ENCODE measurements at places on chromosomes 11 and 22. TPM values are rescaled to one million over a fixed set of nuclear protein-coding genes. Genes with fewer than 3 reads are reported as not detected.

Gene MISFA
- 0.65 TPM for total RNA-seq

Gene CALCA
- not detected for total RNA-seq

Gene PRODH
- total RNA-seq: 18.8 TPM

Gene BAIAP2L2
- total RNA-seq: 2.6 TPM

Gene MUC6
- total RNA-seq: not detected

Gene SCO2
- total RNA-seq: 1.1 TPM

Gene SLC22A6
- not detected for total RNA-seq

Measured in neural progenitor cell (in vitro differentiated cells).